NCI-H146 (cell line): ENCODE measurements at places on chromosomes 11 and 22.

- DNase-seq: no peak
These were observed 6.3 kb downstream of the COMMD9 start for GRCh38 chr11:36282926-36283325.

- no peak for DNase-seq
These were observed 1.2 kb downstream of the CD3E start for GRCh38 chr11:118305726-118306125.

GRCh38 chr11:17992916-17993315 lies 19.9 kb downstream of the SERGEF start:
- no peak for DNase-seq

DNA sequence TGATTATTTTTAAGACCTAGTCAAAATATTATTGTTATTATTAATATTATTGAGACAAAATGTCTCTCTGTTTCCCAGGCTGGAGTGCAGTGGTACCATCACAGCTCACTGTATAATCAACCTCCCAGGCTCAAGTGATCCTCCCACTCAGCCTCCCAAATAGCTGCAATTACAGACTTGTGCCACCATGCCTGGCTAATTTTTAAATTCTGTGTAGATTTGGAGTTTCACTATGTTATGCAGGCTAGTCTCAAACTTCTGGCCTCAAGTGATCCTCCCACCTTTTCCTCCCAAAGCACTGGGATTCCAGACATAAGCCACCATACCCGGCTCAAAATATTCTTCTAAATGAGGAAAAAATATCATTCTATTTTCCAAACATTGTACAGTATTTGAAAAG lies 37.0 kb downstream of the SLC36A4 start:
- DNase-seq: no peak

- no peak for DNase-seq
These were observed at the start of gene IFITM1 for GRCh38 chr11:313787-314553. Gene IFITM1, plus strand, starts transcription at chr11:314040. Its CDS starts 131 bp downstream, at chr11:314171.

DNA sequence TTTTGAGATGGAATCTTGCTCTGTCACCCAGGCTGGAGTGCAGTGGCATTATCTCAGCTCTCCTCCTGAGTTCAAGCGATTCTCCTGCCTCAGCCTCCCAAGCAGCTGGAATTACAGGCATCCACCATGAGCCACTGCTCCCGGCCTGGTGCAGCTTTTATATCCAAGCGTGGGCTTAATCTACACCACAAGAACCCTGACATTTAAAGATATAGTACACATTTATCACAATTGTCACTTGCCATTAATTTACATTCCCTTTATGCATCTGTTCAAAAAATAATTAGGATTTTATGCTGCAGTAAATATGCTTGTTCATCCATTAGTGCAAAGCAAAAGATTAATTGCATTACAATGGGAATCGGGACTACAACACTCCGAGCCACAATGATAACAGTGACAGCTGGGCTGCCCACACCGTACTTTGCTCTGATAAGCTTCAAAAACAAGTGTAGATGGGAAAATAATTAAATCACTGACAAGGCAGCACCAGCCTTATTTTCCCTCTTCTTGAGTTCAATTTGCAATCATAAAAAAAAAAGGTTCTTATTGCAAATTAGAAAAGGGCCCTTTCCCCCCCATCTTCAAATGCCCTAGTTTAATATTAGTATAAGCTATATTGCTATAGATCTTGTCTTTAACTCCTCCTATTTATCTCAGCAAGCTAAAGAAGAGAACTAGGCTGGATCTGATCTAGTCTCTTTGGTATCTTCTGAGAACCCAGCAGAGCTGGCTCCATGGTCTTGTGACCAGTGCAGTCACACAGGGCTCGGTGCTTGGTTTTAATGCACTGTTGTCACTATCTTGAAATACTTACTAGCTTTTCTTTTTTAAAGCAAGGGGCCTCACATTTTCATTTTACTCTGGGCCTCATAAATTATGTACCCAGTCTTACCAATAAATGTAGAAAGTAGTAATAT lies 206.2 kb upstream of the LRRC4C start:
- DNase-seq: no peak
